ENCODE measurements at places on chromosomes 6 and 20.

DNA sequence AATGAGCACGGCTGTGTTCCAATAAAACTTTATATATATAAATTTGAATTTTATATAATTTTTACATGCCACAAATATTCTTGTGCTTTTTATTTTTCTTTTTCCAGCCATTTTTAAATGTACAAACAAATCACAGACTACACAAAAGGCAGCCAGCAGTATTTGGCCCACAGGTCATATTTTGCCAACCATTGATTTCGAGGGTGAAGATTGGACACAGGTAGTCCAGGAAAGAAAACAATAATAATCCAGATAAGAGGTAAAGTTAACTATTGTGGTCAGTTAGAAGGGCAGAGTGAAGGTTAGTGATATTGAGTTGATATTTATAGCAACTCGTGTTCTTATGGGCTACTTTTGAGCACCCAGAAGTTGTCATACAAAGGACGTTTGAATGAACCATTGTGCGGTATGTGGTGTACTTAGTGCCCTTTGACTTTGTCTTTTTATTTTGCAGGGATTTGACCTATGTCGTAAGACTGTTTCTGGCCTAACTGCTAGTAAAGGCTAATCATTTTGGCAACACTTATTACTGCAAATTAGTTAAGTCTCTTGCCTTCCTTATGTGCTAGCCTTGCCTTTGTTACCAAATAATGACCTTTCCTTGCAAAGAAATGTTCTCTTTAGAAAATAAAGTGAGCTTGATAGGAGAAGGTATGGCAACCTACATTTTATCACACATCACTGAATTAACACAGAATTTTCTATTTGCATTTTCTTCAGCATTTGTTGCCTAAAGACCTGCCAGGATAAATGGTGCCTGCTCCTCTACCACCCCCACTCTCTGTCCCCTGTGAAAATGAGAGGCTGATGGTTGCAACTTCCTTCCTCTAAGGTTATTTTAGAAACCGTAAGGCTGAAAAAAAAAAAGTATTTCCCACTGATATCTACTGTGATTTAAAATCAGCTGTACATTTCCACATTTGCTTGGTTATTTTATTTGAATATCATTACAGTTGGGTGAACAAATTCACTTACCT, 493.9 kb upstream of the SOX4 start:
- DNase-seq, result no peak

- DNase-seq, result no peak
Observed at GRCh38 chr6:88585276-88585692, 378.1 kb downstream of the RNGTT start.

GRCh38 chr6:156963712-156964700, 186.8 kb downstream of the ARID1B start:
- no peak for DNase-seq

DNA sequence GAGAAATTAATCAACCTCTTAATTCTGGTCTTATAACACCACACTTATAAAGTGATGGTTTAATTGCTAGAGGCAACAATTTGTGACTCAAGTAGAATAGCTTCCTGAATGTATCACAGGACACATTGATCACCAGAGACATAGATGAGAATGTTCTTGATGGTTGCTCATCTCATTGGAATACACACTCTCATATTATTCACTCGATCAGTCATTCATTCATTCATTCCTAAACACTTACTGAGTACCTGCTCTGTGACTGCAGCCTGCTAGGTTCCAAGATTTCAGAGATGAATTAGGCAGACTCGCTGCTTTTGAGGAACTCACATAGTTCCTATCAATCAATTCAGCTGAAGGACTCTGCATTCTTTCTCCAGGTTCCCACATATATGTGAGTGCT, 365.1 kb upstream of the SOX4 start:
- DNase-seq, result no peak

GRCh38 chr6:73200247-73200646, 25.0 kb downstream of the KHDC1L start:
- DNase-seq, result no peak

GRCh38 chr6:36578431-36578830, 15.7 kb upstream of the SRSF3 start:
- DNase-seq, result no peak

DNA sequence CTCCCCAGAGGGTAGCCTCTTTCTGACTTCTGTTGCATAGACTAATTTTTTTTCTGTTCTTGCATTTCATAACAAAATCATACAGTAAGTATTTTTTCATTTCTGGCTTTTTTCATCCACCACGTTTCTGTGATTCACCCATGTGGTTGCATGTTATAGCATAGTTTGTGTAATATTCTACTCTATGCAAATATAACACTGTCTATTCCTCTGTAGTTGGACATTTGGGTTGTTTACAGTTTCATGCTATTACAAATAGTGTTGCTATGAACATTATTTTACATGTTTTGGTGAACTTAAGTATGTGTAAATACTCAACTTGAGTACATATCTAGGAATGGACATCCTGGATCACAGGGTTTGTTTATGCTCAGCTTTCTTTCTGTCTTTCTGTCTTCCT, 187.2 kb upstream of the KCNG1 start:
- no peak for DNase-seq

DNA sequence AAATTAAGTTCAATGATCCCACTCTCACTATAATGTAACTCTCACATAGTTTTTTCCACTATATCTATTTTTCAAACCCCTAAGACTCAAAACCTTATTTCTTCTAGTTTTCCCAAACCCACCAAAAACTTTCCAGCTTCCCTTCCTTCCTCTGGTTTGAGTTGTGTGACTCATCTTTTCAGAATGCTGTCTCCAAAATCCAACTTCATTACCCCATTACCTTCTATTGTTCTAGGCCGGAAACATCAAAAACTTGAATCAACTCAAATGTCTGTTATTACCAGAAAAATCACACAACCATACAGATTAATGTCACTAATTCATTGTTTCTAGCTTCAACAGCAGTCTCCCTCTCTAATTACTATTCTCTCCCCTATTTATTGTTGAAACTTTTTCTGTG, 1090.3 kb downstream of the HACE1 start:
- DNase-seq, result no peak

DNA sequence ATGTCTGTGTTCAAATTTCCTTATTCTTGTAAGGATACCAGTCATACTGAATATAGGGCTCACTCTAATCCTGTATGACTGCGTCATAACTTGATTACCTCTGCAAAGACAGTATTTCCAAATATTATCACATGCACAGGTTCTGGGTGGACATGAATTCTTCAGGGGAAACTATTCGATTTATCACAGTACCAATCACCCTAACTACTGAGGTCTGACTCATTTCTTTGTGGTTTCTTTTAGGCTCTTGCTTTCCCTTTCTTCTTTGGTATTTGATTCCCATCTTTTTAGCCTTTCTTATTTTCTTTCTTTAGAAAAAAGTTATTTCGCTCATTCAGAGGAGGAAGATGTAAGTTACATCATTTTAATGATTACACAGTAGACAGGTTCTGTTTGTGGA, 40.3 kb upstream of the TBX18 start:
- no peak for DNase-seq

GRCh38 chr20:46073443-46073842, 16.3 kb downstream of the NCOA5 start:
- no peak for DNase-seq

DNA sequence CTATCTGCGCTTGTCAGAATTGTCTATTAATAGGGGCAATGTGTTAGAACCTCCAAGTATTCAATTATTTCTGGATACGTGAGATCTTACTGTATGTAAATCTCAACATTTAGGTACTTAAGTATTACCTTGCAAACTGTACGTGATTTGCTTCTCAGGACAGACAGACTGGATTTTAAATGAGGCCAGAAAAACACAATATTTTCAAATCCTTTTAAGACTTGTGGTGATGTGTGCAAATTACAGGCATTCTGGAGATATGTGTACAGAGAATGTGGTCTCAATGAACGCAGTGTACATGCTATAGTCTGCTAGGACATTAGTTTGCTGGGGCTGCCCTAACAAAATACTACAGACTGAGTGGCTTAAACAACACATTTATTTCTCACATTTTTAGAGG, 16.9 kb downstream of the CCR6 start:
- DNase-seq, result no peak

DNA sequence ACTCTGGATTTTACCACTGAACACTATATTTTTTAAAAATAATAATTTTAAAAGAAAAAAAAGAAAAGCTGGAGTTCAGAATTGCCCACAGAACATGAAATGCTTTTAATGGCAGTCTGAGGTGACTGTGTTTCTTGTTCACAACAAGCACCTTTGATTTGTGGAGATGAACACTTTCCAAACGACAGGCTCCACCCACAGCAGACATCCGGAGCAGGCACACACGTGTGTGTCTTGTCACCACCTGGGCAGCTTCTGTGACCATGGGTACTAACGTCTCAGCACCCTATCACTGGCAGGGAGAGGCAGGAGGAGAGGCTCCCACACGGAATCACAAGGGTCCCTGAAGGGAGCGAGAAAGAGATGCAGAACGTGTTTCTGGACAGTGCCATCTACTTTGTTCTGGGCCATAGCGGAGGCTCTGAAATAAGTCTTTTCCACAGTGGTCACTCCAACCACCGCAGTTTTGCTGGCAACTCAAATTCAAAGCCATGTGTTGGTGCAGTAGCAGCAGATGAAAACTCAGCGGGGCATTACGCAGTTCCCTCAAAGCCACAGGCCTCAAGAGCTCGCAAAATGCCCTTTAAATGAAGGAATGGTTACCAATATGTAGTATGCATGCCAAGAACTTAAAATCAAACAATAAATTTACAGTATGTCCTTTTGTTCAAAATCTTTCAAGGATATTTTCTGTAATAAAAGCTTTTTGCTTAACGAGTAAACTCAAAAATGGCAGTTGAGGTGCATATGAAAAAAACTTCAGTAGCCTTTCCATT, 242.2 kb downstream of the FOXC1 start:
- DNase-seq, result no peak

GRCh38 chr6:158255989-158256601, 56.2 kb upstream of the TULP4 start:
- no peak for DNase-seq

- DNase-seq, result no peak
Observed at GRCh38 chr20:46552460-46553420, 2.3 kb upstream of the OCSTAMP start.

DNA sequence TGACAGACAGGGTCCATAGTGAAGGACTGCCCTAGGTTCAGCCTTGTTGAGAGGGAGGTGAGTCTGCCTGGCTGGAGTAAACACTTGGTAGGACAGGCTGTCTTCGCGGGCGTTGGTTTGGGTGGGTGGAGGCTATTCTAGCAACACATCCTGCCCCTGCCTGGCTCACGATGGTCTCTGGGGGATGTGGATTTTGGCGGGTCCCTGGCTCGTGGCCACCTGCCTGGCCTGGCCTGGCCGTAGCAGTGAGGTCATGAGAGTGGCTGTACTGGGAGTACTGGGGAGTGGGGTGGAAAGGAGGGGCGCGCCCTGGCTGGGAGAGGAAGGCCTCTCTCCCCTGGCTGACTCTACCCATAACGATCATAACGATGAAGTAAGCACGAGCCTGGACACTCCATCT, 30.2 kb upstream of the MRPS18A start:
- DNase-seq, result no peak

DNA sequence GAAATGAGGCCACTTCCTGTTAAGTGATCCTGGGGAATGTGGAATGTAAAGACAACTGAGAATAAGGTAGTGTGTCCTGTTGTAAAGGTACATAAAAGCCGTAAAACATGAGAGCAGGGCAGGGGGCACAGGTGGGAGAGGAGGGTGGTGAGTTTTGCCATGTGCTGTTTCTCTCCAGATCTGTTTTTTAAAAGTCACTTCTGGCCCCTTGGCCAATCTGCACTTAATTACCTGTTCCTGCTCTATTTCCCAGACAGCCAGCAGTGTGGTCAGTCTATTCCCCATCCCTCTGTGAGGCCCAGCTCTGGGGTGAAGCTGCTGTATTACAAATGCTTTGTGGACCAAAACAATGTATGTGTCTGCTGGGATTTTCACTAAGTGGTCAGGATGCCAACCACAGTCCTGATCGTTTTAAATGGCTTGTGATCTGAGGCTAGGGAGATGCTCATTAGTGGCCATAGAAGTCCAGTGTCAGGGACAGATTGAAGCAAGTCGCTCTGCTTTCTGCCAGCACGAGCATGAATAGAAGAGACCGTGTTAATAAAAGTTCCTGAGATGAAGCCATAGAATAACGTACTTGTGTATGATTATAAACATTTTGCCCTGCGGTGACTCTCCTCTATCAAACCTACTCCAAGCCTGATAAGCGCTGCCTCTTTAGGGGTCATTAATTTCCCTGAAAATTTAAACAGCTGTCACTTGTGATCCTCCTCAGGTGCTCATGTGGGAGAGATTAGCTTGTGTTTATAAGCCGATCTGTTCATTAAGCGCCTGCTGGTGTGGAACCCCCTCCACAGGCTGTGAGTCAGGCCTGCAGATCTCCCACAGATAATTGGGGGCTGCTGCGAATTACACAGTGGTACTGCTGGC, 111.8 kb upstream of the CENPW start:
- no peak for DNase-seq

DNA sequence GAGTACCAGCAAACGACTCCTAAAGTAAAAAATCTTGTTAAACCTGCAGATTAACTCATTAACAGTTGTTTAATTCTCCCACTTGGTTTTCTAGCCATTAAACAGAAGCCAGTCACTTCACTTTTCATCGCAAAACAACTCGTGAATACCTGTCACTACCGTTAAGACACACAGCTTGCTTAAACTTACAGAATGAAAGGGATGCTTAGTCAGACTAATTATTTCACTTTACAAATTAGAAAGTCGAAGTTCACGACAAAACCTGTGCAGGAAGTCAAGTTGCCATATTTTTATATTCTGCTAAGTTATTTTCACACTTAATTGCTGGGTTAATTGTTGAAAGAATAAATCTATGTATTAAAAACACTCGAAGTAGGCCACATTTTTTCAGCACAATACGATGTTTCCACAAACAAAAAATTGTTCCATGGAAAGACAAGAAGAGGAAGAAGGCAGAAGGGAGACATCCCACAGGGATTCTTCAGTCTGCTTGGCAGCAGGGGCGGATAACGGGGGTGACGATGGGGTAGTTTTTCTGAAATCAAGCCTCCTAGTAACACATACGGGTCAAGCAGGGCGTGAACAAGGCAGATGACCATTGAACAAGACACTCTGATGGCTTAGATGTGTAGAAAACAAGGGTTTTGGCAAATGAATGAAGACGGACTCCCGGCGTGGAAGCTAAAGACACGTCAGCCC, 933 bp downstream of the SSR1 start:
- peak; percentile 6 for DNase-seq
